ENCODE measurements at places on chromosomes 4 and X. TPM values are rescaled to one million over a fixed set of nuclear protein-coding genes. Genes with fewer than 3 reads are reported as not detected.

- peaks cover 8% of the 10 kb centered on the region for H3K27me3 ChIP-seq
- H3K4me3 ChIP-seq, result peak overlapping the region; percentile 61
- H3K27ac ChIP-seq, result peak overlapping the region; percentile 88
- peaks cover 47% of the 10 kb centered on the region for H3K4me1 ChIP-seq
- DNase-seq, result peak; percentile 51
- H3K36me3 ChIP-seq, result peaks cover 3% of the 10 kb centered on the region
Observed at GRCh38 chr4:181234951-181235680, 1008.1 kb upstream of the TENM3 start.

DNA sequence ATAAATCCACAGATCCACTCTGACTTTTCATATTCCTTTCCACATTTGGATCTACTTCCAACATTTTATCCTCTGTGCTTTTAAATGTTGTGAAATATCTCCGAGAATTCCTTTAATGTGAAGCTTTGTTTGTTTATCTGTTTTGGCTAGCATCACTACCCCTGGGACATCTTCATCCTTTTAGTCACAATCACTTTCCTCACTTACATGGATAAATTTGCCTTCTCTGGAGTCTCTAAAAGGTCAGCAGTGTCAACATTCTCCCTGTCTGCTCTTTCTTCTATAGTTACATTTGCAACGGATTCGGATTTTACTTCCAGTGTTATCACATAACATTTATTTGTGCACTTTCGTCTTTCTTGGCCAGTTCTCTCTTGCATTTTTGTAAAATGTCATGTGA, 34.2 kb upstream of the LRAT start:
- H3K27ac ChIP-seq, result no peak overlapping the region
- DNase-seq, result no peak
- no peaks in the 10 kb centered on the region for H3K4me1 ChIP-seq

DNA sequence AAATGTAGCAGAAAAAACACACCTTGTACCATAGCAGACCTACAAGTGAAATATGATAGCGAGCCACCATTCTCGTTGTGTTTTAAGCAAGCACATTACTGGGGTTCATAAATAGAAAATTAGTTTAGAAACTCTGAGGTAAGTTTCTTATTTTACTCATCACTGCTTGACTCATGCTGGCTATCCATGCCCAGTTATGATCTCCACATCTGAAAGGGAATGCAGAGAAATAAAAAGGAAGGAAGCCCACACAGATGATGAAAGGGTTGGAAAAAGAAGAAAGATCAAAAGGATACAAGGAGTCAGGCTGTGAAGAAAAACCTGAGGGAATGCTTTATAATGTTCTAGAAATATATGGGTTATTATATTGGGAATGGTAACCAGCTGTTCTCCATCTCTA, 54.5 kb downstream of the CAMK2D start:
- no peak overlapping the region for H3K4me3 ChIP-seq
- no peaks in the 10 kb centered on the region for H3K27me3 ChIP-seq
- H3K36me3 ChIP-seq, result no peaks in the 10 kb centered on the region
- no peak overlapping the region for H3K27ac ChIP-seq
- no peaks in the 10 kb centered on the region for H3K4me1 ChIP-seq

- no peak for DNase-seq
- no peak overlapping the region for H3K4me3 ChIP-seq
- H3K36me3 ChIP-seq, result no peaks in the 10 kb centered on the region
- H3K4me1 ChIP-seq, result no peaks in the 10 kb centered on the region
Observed at GRCh38 chr4:86032476-86033022, 327.3 kb downstream of the MAPK10 start.

GRCh38 chr4:59535541-59535940, 1664.6 kb upstream of the ADGRL3 start:
- H3K27ac ChIP-seq, result no peak overlapping the region
- DNase-seq, result no peak
- H3K4me3 ChIP-seq, result no peak overlapping the region
- H3K4me1 ChIP-seq, result no peaks in the 10 kb centered on the region

DNA sequence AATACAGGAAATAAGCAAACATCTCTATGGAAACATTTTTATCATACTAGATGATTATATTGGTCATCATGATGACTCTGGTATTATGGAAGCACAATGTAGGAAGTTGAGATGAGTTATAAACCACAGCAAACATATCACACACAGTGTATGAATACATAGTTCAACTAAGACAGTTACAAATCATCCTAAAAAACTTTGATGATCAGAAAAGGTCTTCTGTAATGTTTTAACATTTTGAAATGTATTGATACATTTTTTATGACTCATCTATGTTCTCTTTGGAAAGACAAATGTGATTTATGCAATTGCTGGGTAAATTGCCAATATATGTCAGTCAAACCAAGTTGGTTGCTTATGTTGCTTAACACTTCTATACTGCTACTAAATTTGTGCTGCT, 4.8 kb downstream of the CXCL3 start:
- no peak overlapping the region for H3K4me3 ChIP-seq
- H3K27ac ChIP-seq, result no peak overlapping the region
- H3K36me3 ChIP-seq, result no peaks in the 10 kb centered on the region
- H3K4me1 ChIP-seq, result no peaks in the 10 kb centered on the region
- no peaks in the 10 kb centered on the region for H3K27me3 ChIP-seq

- H3K4me1 ChIP-seq, result no peaks in the 10 kb centered on the region
- H3K36me3 ChIP-seq, result peaks cover 19% of the 10 kb centered on the region
- H3K4me3 ChIP-seq, result no peak overlapping the region
- no peaks in the 10 kb centered on the region for H3K27me3 ChIP-seq
Observed at GRCh38 chr4:170080496-170080895, 9.3 kb downstream of the AADAT start.

DNA sequence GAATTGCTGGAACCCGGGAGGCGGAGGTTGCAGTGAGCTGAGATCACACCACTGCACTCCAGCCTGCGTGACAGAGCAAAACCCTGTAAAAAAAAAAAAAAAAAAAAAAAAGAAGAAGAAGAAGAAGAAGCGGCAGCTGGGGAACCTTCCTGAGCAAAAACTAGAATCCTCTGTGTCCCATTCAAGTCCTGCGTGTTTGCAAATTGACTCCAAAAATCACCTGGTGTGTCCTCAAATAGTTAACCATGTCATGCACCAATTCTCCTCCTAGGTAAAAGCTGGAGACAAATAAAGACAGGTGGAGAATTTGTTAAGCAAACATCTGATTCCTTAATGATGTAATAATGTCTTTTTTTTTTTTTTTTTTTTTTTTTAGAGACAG, 31.9 kb upstream of the ASMTL start:
- H3K27ac ChIP-seq, result no peak overlapping the region
- peaks cover 10% of the 10 kb centered on the region for H3K36me3 ChIP-seq
- DNase-seq, result no peak
- no peak overlapping the region for H3K4me3 ChIP-seq
- H3K27me3 ChIP-seq, result peaks cover 5% of the 10 kb centered on the region
- peaks cover 8% of the 10 kb centered on the region for H3K4me1 ChIP-seq

- no peaks in the 10 kb centered on the region for H3K36me3 ChIP-seq
- no peak for DNase-seq
- H3K27ac ChIP-seq, result no peak overlapping the region
- peaks cover 19% of the 10 kb centered on the region for H3K4me1 ChIP-seq
Observed at GRCh38 chr4:10088135-10089010, 28.2 kb downstream of the WDR1 start.

Gene ADH7
- total RNA-seq, result not detected

Gene CABS1
- not detected for total RNA-seq

Gene LRCH2
- total RNA-seq, result 24.2 TPM

Gene AWAT2
- total RNA-seq, result not detected
